ENCODE measurements at places on chromosomes 4 and X.

DNA sequence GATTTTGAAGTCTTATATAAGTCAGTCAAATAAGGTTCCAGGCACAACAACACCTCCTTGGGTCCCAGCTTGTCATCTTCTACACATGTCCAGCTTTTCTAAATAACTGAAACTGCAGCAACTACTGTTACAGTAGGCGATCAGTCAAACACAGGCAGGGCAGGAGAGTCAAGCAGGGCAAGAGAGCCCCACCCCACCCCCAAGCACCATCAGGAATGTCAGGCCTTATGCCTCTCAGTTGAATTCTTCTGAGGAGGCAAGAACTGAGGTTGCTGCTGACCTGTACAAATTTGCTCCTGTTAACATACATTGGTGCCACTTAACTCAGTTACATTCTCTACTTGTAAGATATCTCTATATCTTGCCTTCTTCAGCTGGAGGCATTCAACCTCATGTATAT lies 608.8 kb upstream of the PCDH10 start:
- no peak for DNase-seq

DNA sequence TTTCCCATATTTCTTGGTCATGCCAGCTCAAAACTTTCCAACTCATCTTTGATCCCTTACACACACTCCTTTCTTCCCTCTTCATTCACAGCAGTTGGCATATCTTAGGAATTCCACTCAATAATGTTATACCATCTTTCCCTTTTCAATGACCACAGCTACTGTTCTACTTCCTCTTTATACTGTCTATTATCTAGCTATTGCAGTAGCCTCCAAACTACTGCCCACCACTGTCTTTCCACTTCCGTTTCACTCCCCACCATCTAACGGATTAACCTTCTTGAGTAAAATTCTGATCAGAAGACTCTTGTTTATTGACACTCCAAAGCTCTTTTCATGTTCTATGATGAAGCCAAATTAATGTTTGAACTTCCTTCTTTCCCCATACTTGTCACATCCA lies 55.8 kb downstream of the ADAMTS3 start:
- DNase-seq = no peak

DNA sequence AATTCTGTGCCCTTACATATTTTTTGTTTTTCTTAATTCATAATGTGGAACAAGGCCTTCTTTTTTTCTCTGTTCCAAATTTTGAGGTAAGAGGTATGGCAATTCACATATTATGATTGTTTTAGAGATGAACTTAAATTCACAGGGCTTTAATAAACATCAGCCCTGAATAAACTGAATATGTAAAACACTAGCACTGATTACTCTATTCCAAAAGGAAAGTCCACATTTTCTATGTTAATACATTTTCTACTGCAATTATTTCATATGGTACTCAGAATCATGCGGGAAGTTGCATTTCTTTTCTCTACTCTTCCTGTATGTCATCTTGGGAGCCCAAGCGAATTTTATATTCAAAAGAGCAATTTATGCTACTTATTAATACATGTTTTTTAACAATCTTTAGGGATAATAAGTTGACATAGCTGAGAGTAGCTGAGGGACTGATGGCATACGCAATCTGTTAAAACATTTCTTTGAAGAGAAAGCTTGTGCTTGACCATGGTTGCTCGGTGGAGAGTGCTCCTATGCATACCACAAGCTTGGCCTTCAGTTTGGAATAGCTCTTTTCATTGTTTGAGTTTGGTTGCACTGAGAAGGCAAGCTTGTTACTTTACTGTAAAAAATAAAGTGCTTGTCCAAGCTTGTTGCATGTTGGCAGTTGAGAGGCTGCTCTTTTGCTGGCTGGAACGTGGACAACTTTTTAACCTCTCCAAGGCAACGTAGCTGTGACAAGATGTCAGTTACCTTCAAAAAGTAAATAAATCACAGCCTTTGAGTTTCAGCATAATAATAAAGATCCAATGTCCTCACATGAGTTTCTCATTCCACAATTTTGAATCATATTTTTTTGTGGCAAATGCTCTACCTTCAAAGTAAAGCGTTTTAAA lies 196.3 kb upstream of the SPRY1 start:
- DNase-seq = no peak

- no peak for DNase-seq
Measured at GRCh38 chr4:122616915-122617596, 3.8 kb downstream of the IL21 start.

- DNase-seq = no peak
Measured at GRCh38 chrX:44770121-44770520, 73.7 kb upstream of the DUSP21 start.

DNA sequence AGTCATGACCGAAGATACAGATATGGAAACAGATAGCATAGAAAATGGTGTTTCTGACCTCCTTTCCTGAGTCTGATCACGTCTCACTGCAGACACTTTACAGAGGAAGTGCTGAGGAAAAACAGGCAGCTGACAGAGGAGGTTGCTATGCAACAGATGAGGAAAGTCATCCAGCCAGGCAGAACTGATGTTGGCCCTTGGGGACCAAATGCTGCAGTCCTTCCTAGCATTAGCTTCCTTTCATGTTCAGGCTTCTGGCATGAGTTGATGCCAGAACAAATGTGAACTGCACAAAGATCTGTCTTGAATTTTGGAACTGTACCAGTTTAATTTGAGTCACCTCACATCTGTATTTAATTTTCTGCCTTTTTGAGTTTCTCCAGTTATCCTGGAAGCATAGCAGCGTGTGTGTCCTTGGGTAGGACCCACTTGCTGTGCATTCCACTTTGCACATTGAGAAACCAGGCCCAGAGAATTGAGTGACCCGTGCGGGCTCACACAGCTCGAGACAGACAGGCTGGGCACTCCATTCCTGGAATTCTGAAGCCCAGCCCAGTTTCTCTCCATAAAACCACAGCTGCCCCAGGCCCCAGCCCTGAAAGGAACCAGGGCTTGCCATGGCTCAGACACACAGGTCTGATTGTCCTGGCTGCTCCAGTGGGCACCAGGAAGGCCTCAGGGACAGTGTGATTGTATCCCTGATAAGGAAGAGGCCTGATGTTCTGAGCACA lies 1.4 kb upstream of the MAGED1 start:
- DNase-seq = no peak

DNA sequence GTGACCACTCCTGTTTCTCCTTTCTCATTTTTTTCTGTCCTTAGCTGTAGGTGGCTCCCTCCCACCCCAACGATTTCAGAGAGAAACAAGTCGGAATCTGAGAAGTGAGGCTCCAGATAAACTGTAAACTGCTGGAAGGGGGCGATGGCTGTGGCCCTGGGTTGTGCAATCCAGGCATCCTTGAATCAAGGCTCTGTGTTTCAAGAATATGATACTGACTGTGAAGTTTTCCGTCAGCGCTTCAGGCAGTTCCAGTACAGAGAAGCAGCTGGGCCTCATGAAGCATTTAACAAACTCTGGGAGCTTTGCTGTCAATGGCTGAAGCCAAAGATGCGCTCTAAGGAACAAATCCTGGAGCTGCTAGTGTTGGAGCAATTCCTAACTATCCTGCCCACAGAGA lies 37.7 kb downstream of the ETDC start:
- no peak for DNase-seq

DNA sequence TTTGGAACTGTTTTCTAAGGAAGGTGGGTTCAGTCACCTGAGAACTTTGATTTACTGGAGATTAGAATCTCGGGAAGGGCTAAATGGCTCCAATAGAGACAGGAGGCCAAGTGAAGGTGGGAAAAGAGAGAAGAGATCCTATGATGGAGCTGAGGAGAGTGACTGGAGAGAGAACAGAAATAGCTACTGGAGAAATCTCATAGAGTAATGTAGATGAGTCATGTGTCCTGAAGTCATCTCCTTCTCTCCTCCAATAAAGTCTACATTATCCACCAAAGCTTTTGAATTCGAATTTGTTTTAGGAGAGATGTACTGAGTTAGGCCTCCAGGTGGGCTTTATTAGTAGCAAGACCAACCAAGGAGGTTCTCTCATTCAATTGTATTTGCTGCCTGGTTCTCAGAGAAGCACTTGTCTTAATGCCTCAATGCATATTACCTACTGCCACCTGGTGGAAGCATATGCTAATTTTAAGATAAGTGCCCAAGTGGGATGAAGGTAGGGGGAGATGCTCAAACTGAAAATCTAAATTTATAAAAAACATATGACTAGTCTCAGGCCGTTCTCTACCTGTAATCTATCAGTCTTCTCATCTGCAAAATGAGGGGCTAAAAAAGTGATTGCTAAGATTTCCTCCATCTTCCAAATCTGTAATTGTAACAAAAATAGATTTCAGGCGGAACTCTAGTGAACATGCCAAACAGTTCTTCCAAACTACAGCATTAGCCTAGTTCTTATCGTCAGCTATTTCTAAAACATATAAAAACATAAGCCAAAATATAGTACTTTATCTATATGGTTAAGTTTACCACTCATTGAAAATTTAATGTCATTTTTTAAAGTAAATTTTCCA lies 24.4 kb downstream of the TXK start:
- no peak for DNase-seq

DNA sequence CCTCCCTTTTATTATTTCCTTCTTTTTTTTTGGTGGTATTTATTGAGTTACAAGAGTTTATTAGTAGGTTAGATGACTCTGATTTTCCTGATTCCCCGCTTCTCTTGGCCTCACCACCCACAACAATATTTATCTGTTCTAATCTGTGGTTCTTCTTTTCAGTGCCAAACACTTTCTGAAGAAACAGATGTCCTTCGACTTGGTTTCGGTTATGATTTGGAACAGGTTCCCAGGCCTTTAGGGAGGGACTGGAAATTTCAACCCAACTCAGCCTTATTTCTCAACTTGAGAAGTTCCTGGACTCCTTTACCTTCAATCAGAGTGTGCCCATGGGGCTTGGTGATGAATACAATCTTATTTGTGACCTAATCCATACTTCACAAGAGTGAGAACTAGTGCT lies 108.1 kb downstream of the UCHL1 start:
- no peak for DNase-seq

DNA sequence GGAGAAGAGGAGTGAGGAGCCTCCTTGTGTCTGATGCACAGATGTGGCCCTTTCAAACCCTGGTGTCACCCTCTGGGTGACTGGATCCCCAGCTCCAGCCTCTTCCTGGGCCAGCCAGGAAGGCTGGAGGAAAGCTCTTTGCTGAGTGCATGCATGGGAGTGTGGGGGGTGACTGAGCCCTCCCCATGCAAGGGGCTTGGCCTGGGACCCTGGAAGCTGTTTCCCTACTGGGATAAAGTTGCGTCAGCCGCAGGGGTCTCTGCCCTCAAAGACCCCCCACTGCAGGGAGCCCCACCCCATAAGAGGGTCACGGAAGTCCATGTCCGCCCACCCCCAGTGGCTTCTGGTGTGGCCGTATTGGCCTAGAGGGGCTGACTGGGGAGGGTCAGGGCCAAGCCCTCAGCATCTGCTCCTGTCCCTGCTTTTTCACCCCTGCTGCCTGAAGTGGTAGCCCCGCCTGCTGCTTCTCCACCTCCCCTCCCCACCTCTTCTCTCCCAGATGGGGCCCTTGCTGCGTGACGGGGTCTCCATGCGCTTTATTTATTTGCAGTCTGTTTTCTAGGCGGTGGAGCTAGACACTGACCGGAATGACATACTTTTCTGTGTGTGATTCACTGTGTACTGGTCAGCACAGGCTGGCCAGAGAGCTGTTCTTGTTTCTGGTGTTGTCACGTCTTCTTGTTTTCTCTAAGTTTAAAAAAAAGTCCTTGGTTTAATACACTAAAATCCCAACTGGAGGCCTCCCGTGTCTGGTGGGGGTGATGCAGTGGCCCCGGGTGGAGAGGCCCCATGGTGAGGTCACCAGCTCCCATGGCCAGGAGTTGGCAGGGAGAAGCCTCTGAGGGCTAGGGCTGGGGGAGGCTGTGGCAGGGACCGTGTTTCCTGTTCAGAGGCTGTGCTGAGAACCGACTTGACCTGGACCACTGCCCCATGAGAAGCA lies 3.6 kb downstream of the SMIM10L2A start:
- no peak for DNase-seq

DNA sequence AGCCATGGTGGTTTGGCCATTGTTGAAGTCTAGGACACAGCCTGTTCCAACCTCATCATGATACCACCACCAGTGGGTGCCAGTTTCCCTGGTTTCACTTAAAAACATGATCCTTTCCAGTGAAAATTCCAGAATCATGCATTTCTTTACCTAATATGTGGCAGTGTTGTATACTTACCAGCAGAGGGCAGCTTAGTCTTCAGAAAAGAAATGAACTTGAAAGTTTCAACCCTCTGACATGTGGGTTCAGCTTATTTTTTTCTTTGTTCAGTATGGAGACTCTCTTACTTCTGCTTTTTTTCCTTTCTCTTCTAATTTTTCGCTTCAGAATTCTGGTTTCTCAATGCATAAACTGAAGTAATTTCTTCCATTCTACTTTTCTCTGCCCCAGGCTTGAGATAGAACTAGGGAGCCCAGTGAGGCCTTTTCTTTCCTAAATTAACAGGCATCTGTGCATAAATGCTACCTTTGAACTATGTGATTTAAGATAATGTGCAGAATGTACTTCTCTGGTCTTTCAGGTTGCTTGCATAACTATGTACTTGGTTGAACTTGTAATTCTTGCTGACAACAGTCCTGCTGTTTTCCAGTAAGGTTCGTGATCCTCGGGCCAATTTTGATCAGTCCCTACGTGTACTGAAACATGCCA lies 10.7 kb downstream of the LIAS start:
- no peak for DNase-seq

DNA sequence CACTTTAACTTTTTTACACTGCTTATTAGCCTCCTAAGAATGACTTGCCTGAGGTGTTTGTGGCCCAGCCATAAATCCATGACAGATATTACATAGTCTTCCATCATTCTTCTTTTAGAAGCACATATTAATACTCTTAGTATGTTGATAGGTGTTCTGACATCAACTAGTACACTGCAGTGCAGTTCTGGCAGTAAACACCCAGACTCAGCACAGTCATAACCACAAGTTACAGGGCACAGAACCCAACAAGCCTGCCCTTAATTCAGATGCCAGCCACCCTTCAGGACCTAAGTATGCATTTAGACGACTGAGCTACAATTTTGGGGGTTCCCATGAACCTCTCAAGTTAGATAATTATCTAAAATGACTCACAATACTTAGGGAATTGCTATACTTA lies 36.5 kb upstream of the GUCY1B1 start:
- DNase-seq = no peak

DNA sequence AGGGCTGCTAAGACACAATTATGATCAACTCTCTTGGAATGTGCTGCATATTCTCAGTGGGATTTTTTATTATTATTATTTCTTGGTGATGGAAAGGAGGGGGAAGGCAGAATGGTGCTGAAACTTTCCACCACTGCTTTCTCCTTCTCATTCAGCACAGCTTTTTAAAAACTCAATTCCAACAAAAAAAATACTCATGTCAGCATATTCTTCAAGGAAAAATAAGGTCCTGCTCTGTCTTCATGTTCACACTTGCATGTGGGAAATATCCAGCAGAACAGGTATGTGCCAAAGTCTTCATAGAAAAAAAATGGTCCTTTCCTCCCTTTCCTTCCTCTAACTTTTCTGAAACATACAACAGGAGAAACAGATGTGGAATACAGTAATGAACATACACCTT lies 144.0 kb upstream of the ADAMTS3 start:
- DNase-seq = no peak

GRCh38 chrX:11164433-11164832 lies 53.3 kb downstream of the HCCS start:
- no peak for DNase-seq

- DNase-seq = no peak
Measured at GRCh38 chr4:77913348-77913747, 50.7 kb downstream of the MRPL1 start.

- no peak for DNase-seq
Measured at GRCh38 chr4:75698162-75698962, 25.2 kb upstream of the G3BP2 start.

- no peak for DNase-seq
Measured at GRCh38 chrX:19791562-19791961, 95.8 kb downstream of the SH3KBP1 start.

- DNase-seq = no peak
Measured at GRCh38 chr4:182258441-182259000, 15.3 kb downstream of the TENM3 start.
